ENCODE measurements at places on chromosomes 6 and 20.
A peak's percentile ranks its signal among the peaks of the same experiment; 100 is the strongest.

DNA sequence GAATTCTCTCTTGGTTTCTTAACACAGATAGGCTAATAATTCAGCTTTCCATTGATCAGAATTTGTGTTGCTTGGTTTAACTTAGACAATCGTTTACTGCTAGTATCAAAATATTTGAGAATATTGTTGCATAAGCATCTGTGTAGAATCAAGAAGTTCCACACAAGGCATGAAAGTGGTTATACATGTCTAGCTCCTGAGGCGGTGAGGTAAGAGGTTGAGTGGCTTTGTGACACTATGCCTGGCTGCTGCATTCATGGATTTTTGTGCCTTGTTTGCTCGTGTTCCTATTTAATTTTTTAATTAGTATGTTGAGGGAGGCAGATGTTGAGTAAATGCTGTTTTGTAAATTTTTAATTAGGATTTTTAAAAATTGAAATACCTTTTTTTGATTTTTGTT, 10.2 kb downstream of the PKIB start:
- no peak for DNase-seq

- DNase-seq: no peak
Observed at GRCh38 chr20:38134427-38135270, 30.4 kb downstream of the TGM2 start.

GRCh38 chr6:147560670-147561069, 52.2 kb downstream of the SAMD5 start:
- DNase-seq: no peak

DNA sequence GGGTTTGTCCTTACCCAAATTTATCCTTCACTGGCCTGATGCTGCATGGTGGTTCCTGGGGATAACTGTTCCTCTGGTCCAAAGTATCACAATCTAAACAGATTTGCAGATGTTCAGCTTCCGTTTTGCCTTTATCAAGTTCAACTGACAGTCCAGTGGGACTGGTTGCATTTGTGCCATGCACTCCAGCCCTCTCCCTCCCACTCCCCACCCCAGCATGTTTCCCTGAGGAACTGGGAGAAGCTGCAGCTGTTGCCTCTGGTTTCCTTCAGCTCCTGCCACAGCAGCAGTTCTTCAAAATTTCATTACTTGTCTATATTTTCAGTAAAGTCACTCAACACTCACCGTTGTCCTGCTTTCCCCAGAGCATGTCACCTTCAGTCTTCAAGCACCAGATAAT, 39.5 kb upstream of the KIF16B start:
- DNase-seq: no peak

- DNase-seq: peak; percentile 25
Observed at GRCh38 chr6:156780102-156780641, 3.0 kb downstream of the ARID1B start.

GRCh38 chr20:25146976-25147375, 48.5 kb upstream of the ENTPD6 start:
- no peak for DNase-seq

DNA sequence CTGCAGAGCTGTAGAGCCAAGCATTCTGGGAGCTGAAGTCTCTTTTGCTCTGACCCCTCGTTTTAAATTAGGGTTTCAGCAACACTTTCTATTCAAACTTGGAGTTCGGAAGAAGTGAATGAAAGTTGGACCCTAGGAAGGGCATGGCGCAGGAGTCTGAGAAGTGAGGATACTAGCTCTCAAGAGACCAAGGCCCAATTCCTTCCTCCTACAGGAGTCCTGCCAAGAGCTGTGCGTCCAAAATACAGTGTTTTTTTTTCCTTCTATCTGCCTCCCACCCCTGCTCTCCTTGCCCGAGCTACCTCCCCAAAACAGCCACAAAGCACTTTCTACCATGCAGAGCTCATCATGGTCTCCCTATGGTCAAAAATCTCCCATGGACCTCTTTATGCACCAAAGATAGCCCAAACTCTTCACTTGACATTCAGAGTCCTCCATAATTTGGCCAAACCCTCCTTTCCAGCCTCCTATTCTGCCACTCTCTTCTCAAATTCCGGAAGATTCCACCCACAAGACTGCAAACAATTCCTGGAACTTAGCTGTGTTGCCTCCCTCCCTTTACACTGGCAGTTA, 649 bp upstream of the CSNK2A1 start:
- no peak for DNase-seq

DNA sequence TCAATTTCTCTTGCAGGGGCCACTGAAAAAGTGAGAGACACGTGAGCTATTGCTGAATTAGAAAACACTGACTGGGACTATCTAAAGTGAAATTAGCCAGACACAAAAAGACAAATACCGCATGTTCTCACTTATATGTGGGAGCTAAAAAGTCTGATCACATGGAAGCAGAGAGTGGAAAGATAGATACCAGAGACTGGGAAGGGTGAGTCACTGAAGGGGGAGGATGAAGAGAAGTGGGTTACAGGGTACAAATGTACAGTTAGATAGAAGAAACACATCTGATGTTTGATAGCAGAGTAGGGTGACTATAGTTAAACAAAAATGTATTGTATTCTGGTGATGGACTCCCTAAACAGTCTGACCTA, 13.4 kb downstream of the CST3 start:
- no peak for DNase-seq

GRCh38 chr6:46989398-46989797, 52.7 kb downstream of the ADGRF1 start:
- no peak for DNase-seq

GRCh38 chr6:3022765-3023662, 23.3 kb downstream of the NQO2 start:
- no peak for DNase-seq

GRCh38 chr6:146595972-146596731, 2.6 kb upstream of the ADGB start:
- no peak for DNase-seq

- DNase-seq: no peak
Observed at GRCh38 chr6:38055203-38055589, 235.7 kb downstream of the ZFAND3 start.

Measured in stimulated activated CD8-positive, alpha-beta memory T cell treated with anti-CD3 and anti-CD28 coated beads, Interleukin-4, amount 100 ng/mL, for 1 hour (primary cell).